Stimulated activated CD4-positive, alpha-beta T cell treated with anti-CD3 and anti-CD28 coated beads, Interleukin-12 subunit alpha, Interleukin-12 subunit beta, amount 100 ng/mL, for 24 hours (primary cell): ENCODE measurements at places on chromosomes 12 and 14.
A peak's percentile ranks its signal among the peaks of the same experiment; 100 is the strongest.

GRCh38 chr12:78088391-78088832, 257.7 kb downstream of the NAV3 start:
- no peak for DNase-seq

DNA sequence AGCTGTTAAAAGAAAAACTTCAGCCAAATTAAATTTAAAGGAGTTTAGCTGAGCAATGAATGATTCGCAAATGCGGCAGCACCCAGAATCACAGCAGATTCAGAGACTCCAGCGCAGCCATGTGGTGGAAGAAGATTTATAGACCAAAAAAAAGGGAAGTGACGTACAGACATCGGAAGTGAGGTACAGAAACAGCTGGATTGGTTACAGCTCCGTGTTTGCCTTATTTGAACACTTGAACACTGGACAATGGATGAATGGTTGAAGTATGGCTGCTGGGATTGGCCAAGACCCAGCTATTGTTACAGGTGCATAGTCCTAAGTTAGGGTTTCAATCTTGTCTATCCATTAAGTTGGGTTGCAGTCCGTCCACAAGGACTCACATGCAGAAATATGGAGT, 42.6 kb downstream of the GALNT8 start:
- DNase-seq, result no peak

- DNase-seq, result no peak
Measured at GRCh38 chr12:267581-268482, 5.2 kb upstream of the SLC6A13 start.

- DNase-seq, result no peak
Measured at GRCh38 chr14:67987606-67988005, 168.0 kb downstream of the RAD51B start.

DNA sequence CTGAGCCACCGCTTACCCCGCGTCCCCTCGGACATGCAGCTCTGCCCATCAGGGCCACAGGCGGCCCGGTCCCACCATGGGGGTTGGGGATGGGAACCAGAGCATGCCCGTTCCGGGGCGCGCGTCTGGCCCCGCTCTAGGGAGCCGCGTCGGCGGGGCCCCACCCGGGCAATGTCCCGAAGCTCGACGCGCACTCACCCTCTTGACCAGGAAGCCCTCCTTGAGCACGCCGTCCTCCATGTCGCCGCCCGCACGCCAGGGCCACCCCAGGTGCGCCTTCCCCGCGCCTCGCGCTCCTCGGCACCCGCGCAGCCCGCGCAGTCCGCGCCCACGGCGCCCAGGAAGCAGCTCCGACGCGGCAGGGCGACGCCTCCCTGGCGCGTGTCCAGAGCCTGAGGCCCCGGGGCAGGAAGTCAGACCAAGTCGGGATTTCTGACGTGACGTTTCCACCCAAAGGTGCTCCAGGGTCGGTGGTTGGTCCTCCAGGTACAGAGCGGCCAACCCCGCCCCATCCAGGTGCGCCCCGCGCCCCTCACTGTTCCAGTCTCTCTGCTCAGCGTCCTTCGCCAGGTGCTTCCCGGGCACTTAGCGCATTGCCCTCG, at the start of gene PLEK2:
Gene PLEK2 (minus strand): TSS at position 346 of the 602 bp plus-strand sequence. CDS start 106 bp downstream, at position 240.
- peak; percentile 17 for DNase-seq

DNA sequence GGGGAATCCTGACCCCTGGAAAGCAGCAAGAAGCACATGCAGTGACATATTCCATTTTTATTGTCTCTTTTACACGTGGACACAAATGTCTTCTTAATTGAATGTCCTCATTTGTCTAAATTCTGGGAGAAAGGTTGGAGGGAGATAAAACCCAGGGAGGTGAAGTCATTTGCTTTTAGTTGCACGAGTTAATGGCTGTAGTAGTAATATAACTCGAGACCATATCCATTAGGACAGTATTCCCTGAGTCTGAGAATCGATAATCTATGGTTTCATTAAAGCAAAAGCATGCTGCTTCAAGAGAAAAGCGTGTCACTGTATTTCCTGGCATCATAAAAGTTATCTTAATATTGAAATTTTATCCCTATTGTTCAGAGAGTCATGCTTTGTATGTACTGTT, 216.0 kb upstream of the PELI2 start:
- no peak for DNase-seq

GRCh38 chr14:102973706-102974285, 51.3 kb downstream of the AMN start:
- DNase-seq, result no peak

GRCh38 chr12:61044766-61045165, 1215.4 kb upstream of the USP15 start:
- DNase-seq, result no peak

DNA sequence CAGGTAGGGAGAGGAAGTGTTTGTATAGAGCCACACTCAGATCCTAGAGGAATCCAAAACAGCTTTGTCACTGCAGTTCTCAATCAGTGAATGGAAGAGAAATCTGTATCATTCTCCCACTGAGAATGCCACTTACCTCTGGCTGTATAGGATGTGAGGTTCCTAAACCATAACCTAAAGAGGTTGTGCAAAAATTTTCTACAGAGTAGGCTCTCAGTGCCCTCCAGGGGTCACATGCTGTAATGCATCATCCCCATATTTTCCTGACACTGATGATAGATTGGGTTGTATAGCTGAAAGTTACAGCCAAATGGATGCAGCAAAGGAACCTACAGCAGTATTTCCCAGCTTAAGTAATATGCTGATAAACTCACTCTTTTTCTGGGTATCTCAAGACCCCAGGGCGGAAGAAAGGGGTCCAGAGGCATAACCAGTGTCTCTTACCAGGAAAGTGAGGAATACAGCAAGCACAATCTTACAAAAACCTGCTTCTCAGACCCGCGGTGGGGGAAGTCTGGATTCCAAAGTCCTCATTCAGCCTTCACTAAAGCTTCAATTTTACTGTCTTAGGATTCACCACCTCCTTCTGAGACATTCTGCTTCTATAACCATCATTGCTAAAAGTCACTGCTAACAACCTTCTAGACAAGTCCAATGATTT, 3.8 kb downstream of the BCDIN3D start:
- peak; percentile 14 for DNase-seq

DNA sequence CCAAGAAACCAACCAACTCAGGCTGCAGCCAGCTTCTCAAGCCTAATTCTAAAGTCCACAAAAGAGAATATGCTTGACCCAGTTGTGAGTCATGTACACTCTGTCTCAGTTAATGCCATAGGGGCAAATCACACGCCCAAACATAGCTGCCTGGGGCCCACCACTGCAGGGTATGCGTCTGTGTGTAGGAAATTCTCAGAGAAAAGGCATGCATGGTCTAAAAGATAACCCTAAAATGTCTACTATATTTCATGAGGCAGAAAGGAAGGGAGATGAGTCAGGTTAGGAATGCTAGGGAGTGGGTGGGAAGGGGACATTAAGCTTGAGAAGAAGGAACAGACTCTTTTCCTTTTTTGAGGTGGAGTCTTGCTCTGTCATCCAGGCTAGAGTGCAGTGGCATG, 22.3 kb upstream of the SPTLC2 start:
- DNase-seq, result no peak

DNA sequence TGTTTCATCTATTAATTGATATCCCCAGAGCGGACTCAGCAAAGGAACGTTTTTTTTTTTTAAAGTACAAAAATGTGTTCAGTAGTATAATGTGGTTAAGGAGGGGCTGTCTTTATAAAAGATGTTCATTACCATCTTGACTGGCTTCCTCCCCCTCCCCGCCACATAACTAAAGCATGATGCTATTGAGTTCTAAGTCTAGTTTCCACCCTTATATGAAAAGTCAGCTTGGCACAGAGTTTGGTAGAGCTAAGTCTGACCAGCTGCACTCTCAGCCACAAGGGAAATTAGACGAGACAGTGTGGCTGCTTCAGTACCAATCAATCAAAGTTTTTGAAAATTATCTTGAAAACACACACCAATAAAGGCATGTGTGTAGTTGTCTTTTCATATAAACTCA, 1.9 kb upstream of the MYBPC1 start:
- no peak for DNase-seq

GRCh38 chr14:54343272-54344121, 53.3 kb upstream of the CDKN3 start:
- DNase-seq, result no peak

GRCh38 chr12:20142316-20142715, 226.0 kb upstream of the PDE3A start:
- DNase-seq, result no peak

- no peak for DNase-seq
Measured at GRCh38 chr14:93309427-93309966, 23.3 kb downstream of the BTBD7 start.
